T-cell (primary cell): ENCODE measurements at places on chromosomes 12 and 14.

GRCh38 chr12:2690348-2691005 is 104.3 kb upstream of the FKBP4 start:
- no peak for DNase-seq

DNA sequence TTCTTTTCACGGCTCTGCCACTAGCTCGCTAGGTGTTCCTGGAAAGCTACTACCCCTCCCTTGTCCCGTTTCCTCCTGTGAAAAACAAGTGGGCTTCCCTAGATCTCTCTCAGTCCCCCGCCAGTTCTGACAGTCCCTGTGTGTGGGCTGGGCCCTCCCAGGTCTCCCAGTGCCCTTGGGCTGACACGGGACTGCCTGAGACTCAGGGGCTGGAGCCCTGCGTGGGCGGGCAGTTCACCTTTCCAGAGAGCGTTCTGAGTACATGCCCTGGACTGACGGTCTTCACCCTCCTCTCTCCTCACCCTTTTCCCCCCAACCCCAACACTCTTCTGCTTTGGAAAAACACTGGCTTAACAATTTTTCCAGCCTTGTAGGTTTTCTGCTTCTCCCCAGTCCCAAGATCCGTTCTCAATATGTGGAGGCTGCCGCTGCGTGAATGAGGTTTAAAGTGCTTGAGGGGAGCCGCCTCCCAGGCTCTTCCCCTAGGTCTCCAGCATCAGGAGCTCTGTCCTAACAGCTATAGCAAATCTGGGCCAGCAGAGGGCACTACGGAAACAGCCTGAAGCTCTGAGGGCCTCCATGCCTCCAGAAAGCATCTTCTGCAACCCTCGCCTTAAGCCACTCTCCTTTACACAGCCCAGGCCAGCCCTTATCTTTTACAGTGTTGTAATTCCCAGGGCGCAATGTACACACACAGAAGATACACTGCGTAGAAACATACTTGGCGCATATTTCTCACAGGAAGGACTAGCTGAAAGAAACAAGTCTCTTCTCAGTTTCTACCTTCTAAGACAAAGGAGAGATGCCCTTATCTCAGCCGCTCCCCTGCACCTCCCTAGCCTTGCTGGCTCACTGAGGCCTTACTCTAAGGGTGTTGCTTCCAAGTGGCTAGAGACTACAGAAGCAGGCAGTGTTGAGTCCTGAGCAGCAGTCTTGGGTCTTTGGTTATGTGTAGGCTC is 10.4 kb upstream of the DCD start:
- peak; percentile 25 for DNase-seq

GRCh38 chr14:90842726-90843125 is 26.5 kb upstream of the TTC7B start:
- DNase-seq, result no peak

GRCh38 chr12:62382526-62382925 is 84.1 kb upstream of the MON2 start:
- no peak for DNase-seq

DNA sequence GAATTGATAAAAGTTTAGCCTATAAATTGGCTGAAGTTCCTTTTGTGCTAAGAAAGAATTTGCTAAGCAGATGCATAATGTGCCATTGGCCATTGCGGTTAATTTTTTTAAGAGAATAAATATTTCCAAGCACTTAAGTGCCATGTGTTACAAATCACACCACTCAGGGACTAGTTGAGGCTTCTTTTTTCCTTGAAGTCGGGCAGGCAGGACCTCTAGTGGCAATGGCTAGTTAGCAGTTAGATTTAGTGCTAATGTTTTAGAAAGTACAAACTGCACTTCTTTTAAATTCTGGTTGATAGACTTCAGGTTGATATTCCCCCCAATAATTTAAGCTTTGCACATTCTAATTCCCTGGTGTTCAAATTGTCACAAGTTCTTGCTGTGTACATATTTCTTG is 294.3 kb downstream of the APAF1 start:
- no peak for DNase-seq

GRCh38 chr12:70960484-70960883 is 39.9 kb upstream of the PTPRR start:
- no peak for DNase-seq

GRCh38 chr12:77514511-77514910 is 316.2 kb upstream of the NAV3 start:
- DNase-seq, result no peak

GRCh38 chr12:40020261-40020691 is 85.6 kb downstream of the SLC2A13 start:
- DNase-seq, result no peak

DNA sequence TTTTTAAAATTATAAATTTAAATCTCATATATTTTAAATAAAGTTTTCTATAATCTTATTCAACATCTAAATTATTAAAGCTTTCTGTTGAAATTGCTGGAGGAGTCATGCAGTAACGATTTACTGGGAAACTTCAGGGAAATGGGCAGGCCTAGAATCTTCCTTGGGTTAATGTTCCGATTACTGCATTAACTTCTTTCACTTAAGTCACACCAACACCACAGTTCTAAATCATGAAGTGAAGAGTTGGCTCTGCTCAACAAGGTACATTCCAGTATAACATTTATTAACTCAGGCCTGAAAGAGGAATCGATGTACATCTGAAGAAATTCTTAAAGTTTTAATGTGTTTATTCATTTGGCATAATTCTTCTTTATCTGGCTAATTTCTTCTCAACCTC is 244.3 kb downstream of the CCER1 start:
- DNase-seq, result no peak

DNA sequence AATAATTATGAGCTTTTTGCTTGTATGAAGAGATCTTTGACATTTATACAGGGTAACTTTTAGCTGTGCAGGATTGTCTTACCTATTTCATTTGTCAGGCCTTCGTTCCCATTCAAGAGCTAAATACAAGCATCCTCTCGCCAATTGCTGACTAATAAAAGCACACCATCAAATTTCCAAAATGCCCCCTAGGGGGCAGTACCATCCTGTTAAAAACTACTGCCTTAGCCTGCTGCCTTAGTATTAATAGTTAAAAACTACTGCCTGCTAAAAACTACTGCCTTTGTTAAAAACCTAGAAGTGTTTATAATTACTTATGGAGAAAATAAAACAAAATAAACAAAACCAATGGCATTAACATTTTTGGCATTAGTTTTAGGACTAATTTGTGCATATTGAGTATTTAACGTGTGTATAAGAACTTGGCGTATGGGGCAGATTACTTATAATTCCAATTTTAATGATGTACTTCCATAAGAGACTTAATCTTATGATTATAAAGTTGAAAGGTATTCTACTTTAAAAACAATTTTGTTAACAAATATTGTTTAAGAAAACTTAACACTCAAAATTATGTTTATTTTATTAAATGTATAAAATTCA is 3.0 kb upstream of the IFI27L2 start:
- DNase-seq, result peak; percentile 43

GRCh38 chr12:84561351-84561750 is 351.2 kb downstream of the SLC6A15 start:
- DNase-seq, result no peak

- DNase-seq, result no peak
These were observed 159.4 kb upstream of the PLEKHG7 start for GRCh38 chr12:92543359-92543758.

- DNase-seq, result peak; percentile 18
These were observed 1.7 kb downstream of the ANGEL1 start for GRCh38 chr14:76810953-76811400.
